Stimulated activated CD8-positive, alpha-beta memory T cell treated with anti-CD3 and anti-CD28 coated beads, Interleukin-4, amount 100 ng/mL, for 1 hour (primary cell): ENCODE measurements at places on chromosomes 16 and 17.

DNA sequence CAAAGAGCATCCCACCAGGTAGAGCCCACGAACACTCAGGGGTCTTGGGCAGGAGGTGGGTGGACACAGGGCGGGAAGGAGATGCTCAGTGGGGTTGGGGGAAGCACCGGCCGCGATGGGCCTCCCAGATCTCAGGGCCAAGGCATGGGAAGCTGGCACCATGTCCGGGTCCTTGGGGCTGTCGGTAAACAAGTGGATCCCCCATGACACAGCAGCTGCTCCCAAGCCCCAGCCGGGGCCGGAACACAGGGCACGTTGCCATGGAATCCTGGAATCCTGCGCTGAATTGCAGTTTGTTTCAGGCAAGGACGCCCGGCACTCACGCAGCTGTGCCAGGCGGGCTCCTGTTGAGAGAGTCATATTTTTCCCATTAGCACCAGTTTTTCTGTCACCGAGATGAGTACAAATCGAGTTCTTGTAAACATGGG is 23.0 kb upstream of the CHMP6 start:
- DNase-seq: no peak

DNA sequence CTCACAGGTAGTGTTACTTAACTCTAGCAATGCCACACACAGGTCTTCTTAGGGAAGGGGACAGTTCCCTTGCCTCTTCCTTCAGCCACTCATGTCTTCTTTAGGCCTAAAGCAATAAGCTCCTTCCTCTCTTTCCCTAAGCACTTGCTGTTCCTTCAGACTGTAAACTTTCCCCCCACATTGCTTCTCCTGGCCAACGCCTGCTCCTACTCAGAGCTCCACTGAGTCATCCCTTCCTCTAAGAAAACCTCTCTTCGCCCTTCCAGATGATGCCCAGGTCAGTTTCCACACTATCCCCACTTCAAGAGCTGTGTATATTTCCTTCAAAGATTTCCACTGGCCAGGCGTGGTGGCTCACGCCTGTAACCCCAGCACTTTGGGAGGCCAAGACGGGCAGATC is 12.5 kb upstream of the EPOP start:
- no peak for DNase-seq

DNA sequence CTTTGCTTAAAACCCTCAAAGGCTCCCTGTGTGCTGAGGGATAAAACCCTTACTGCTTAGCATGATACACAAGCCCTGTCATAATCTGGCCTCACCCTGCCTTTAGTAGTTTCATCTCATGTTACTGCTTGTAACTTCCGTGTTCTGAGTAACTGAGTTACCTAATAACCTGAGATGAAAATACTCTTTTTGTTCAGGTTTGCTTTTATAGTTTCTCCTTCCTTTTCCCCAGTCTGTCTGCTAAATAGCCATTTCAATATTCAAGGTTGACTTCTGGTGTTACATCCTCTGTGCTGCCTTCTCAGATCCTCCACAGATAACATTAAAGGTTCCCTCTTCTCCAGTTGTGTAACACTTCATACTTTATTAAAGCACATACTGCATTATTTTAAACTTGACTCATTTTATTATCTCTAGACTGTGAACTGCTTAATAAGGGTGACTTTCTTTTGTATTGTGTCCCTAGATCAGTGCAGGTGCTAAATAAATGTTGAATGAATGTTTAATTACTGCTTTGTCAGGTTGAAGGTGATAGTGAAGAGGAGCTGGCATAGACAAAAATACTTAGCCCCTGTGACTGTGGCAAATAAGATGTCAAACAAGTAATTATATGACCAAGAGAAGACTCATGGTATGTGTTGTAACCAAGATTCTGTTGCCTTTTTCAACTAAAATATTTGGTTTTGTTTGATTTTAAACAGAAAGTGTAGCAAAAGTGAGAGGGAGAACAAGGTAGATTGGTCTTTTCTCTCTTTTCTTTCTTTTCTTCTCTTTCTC is 47.8 kb downstream of the NFAT5 start:
- no peak for DNase-seq

- no peak for DNase-seq
Measured at GRCh38 chr17:35129154-35129972, 7.9 kb downstream of the FNDC8 start.

DNA sequence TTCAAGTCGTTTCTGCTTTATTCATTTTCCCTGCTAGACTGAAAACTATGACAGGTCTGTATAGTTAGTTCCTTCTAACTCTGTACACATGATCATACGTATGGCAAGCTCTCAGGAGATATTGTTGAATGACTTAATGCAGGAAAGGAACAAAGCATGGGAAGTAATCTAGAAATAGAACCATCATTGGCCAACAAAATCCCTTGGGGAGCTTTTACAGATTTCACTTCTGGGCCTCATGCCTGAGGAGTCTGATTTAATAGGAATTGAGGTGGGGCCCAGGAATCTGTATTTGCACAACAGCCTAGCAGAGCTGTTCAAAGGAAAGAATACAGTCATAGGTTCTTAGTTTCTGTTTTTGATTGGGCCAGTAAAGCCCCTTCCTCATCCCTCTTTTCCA is 229.2 kb downstream of the MAP2K6 start:
- no peak for DNase-seq

GRCh38 chr16:12651765-12652512 is 151.7 kb downstream of the CPPED1 start:
- DNase-seq: no peak

DNA sequence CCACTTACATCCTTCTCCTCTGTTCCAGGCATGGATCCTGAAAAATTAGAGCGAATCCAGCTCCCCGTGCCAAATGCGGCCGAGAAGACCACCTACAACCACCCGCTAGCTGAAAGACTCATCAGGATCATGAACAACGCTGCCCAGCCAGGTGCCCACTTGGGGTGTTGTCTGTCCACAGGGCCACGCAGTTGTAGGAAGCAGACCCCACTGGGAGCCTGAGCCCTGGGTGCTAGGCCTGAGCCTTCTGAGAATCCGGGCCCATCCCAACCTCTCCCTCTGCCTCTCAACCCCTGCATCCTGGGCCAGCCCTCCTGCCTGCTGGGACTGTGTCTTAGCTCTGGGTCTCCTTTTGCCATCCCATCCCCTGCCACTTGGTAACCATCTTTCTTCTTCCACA is 95.4 kb downstream of the CLEC16A start:
- DNase-seq: no peak

GRCh38 chr17:79574108-79574507 is 36.7 kb downstream of the RBFOX3 start:
- no peak for DNase-seq

DNA sequence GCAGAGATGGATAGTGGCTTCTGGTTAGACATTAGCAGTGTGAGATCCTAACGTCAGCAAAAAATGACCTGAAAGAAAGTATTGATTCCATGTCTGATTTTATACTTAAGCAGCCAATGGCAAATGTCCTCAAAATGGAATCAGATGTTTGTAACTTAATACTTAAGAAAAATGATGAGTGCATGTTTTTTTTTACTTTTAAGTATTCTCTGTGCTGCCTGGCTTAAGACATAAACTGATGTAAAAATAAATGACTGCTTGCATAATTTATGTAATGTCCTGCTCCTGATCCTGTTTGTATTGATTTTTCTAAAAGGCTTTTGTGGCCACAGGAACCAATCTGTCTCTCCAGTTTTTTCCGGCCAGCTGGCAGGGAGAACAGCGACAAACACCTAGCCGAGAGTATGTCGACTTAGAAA is 7.4 kb downstream of the CBFB start:
- no peak for DNase-seq

DNA sequence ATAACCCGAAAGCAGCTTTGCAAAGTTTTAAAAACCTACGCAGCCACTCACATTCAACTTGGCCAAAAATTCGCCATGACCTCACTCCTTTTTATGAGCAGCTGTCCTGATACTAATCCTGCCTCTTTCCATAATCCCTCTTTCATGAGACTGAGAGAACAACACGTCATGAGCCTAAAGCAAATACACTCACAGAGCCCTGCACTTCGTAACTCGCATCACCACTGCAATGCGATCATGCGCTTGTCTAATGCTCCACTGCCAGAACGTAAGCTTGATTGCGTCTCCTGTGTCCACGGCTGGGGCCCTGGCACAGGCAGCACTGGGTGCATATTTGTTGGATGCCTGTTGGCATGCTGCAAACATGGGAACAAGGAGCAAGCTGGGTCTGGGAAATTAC is 36.2 kb downstream of the CDRT4 start:
- DNase-seq: no peak

DNA sequence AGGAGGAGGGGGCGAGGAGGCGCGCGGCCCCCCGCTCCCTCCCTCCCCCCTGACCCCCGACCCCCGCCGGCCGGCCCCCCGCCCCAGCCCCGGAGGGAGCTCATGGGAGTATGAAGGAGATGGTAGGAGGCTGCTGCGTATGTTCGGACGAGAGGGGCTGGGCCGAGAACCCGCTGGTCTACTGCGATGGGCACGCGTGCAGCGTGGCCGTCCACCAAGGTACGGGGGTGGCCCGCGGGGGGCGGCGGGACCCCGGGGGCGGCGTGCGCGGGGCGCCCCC is 390 bp downstream of the MLLT6 start:
- no peak for DNase-seq

DNA sequence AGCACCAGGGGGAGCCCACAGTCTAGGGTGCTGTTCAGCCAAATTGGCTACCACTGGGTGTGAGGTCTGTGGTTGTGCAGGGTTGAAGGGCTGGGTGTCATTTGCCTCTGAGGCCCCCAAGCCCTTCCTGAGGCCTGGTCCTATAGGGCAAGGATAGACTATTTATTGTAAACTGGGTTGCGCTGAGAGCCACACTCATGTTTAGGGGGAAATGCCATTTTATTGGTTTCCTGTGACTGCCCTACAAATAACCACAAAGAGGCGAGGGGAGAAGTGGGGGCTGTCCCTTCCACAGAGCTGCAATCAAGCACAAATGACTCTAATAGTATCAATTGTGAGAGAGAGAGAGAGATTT is 3.6 kb upstream of the ZCCHC14 start:
- DNase-seq: no peak
